ENCODE measurements at places on chromosomes 3 and 15. TPM values are rescaled to one million over a fixed set of nuclear protein-coding genes. Genes with fewer than 3 reads are reported as not detected.

GRCh38 chr3:31247850-31248562 lies 284.7 kb upstream of the STT3B start:
- peak; percentile 30 for DNase-seq

GRCh38 chr3:133830071-133830470 lies 24.5 kb downstream of the SRPRB start:
- DNase-seq: no peak

DNA sequence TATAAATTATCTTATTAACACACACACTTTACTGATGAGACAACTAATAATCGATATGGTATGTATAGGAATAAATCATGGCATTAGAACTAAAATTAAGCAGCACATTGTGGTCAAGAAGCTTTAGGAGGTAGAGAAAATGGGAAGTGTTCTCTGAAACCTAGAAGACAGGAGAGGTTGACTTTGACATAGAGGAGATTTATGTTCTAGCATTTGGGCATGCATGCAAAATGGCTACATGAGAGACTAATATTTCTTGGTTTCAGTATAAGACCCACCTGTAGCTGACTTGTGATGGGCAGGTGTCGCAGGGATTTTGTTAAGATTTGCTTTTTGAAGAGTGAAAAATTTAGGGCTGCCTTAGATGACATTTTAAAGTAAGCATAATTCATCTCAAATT lies 209.7 kb upstream of the POU1F1 start:
- DNase-seq: no peak

Gene PLA2G4E
- total RNA-seq: not detected

DNA sequence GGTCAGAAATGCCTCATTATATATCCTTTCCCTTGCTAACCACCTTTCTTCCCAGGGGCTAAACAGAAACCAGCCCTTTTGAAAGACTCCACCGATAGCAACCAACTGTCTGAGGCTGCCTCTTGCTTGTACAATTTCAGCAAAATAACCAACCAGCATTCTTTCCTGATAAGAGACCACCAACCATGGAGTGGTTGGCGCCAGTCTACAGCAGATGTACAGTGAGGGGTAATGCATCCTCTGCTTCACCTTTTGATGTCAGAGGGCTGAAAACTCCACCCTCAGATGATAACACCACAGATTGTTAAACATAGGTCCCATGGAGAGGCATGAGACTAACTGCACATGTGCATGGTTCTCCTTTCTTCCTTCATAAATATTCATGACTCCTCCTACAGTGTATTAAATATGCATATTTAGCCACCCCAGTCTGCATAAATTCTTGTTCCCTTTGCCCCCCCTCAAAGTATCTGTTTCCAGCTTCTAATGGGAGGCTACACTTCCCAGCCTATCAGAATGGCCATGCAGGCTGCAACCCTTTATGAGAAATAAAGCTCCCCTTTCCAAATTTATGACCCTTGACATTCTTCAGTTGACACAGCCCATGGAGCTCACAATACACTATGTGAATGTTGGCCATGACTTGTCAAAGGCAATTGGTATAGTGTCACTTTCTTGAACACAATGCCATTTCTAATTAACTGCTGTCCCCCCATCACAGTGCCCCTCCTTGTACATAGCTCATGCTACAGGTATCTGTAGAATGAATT lies 48.3 kb downstream of the GABRB3 start:
- no peak for DNase-seq

Gene SMCO1
- total RNA-seq: not detected

- DNase-seq: no peak
Observed at GRCh38 chr15:66462627-66463026, 34.9 kb downstream of the SNAPC5 start.

Gene STRIT1
- total RNA-seq: not detected

GRCh38 chr3:141306276-141306675 lies 62.0 kb upstream of the ZBTB38 start:
- DNase-seq: no peak

Gene DNASE1L3
- total RNA-seq: 1.7 TPM

DNA sequence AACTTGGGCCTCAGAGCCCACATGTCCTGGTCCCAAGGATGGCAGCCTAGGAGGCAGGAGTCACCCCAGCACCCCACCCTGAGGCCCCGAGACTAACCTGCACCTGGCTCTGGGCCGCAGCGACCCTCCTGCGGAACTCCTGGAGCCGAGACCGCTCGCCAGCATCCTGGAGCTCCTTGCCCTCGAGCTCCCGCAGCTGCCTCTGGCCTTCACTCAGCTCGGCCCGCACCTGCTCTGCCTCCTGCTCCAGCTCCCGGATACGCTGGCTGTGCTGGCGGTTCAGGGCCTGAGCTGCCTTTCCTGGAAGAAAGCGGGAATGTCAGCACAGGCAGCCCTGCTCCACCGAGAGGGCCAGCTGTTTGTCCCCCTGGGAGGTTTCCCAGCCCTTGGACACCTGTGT lies 13.2 kb downstream of the KIF7 start:
- no peak for DNase-seq

DNA sequence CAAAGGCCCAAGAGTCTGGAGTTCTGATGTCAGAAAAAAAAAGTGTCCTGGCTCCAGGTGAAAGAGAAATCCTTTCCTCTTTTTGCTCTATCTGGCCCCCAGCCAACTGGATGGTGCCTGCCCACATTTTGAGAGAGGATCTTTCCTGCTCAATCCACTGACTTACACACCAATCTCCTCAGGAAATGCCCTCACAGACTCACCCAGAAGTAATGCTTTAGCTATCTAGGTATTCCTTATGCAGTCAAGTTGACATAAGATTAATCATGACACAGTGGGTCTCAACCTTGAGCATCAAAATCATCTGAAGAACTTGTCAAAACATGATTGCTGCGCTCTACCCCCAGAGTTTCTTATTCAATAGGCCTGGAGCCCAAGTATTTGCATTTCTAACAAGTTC lies 31.2 kb downstream of the STRIT1 start:
- DNase-seq: no peak

DNA sequence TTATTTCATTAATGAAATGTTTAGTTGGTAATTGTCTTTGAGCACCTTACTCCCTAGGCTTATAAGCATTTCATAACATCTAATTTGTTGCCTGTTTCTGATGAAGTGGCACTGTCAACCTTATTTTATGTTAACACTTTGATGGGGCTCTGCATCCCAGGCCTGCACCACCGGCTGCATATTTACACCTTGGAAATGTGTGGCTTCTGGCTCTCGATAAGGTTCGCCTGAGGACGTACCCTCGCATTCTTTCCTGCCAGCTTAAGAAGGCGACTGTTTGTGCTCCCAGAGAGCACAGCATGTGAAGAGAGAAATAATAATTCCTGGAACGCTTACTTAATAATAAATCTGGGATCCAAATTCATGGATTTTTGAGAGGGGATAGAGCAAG lies 763.3 kb upstream of the CFAP20DC start:
- DNase-seq: no peak

DNA sequence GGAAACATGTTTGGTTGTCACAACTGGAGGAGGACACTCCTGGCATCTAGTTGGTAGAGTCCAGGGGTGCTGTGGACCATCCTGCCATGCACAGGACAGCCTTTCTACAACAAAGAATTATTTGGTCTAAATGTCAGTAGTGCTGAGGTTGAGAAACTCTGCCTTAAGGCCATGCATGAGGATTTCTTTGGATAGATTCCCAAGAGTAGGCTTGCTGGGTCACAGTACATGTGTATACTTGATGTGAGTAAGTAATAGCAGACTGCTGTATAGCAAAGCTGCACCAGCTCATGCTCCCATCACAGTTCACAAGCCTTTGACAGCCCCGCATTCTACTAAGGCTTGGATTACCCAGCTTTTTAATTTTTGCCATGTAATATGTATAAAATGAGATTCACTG lies 151.3 kb downstream of the MFSD1 start:
- no peak for DNase-seq

- peak; percentile 97 for DNase-seq
Observed at GRCh38 chr15:67107014-67107812, 41.8 kb downstream of the SMAD3 start.

GRCh38 chr3:34155108-34155507 lies 356.7 kb downstream of the PDCD6IP start:
- DNase-seq: peak; percentile 49

DNA sequence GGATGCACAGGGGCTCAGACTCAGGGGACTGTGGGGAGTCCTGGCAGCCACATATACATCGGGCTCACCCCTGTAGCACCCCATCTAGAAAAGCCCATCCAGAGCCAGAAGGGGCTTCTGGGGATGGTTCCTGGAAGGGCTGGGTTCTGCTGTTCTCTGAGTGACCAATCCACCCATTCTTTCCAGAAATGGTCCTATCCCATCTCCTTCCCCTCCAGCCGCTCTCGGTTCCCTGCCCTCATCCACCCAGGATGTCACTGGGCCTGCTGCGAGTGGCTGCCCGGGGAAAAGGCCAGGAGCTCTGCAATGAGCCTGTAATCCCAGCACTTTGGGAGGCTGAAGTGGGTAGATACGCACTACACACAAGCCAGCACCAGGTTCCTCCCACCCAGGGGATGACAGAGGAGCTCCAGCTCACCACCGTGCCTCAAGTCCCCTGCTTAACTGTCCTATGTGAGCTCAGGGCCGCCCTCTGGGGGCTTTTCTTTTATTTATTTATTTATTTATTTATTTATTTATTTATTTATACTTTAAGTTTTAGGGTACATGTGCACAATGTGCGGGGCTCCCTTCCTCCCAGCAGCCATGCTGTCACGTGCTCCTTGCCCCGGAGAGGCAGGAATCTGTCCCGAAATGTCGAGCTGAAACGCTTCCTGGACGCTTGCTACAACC lies 13.6 kb upstream of the CSK start:
- DNase-seq: peak; percentile 40

Gene ZBTB47
- 19.6 TPM for total RNA-seq

Gene FETUB
- not detected for total RNA-seq

Gene CCR9
- not detected for total RNA-seq

- no peak for DNase-seq
Observed at GRCh38 chr15:70227147-70227546, 129.4 kb upstream of the TLE3 start.

Gene COLQ
- 1.2 TPM for total RNA-seq

DNA sequence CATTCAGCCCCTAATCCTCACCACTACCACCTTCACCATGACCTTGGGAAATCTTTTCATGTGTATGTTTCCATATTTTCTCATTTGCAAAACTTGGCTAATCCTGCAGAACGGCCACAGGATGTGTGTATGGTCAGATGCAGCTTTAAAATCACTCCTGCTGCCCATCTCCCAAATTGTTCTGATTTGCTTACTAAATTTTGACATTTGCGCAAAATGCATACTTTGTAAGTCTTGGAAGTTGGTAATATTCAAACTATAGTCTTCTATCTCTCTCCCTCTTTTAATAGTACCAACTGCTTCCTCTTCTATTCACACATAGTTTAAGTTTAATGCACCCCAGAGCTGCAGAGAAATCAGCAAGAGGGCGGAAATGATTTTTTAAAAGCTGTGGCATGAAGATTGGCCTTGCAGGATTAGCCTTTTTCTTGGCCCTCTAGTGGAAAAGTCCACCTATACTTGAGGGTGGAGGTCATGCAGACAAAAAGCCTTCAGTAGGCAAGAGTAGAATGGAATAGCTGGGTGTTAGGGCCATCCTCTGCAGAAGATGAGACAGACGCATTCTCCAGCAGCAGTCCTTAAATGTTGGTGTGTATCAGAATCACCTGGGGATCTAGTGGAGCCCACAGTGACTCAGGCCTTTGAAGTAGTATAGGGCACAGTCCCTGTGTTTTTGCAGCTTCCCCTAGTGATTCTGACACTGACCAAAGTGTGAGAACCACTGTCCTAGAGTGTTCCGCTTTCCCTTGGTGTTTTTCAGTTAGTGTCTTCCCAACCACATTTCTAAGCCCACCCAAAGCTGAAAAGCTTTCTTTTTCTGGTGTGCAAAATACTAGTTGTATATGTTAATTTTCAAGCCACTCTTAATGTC lies 181.7 kb downstream of the CHST2 start:
- DNase-seq: no peak

DNA sequence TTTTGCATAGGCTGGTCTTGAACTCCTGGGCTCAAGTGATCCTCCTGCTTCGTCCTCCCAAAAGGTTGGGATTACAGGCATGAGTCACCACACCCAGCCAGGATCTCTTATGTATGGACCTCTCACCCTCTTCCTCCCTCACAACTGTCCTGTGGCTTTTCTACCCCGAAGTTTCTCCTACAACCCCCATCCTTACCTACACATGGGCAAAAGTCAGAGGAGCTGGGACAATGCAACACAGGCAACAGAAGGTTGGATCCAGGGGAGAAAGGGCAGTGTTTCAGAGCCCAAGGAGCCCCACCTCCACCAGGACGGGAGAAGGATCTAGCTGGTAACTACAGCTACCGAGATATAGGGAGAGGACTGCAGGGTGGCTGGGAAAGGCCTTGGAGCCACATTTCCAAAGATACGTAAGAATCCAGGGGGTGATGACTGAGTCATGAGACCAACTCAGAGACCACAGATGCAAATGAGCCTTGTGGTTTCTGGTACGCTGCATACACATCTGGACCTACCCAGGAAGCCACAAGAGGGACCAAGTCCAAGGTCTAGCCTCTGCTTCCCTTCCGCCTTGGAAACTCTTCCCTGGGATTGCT lies 13.6 kb downstream of the IGDCC4 start:
- DNase-seq: no peak

Gene LRTM1
- total RNA-seq: not detected

- DNase-seq: no peak
Observed at GRCh38 chr3:13491206-13491974, 11.3 kb downstream of the HDAC11 start.

- DNase-seq: no peak
Observed at GRCh38 chr3:174330303-174330702, 528.8 kb upstream of the NAALADL2 start.

DNA sequence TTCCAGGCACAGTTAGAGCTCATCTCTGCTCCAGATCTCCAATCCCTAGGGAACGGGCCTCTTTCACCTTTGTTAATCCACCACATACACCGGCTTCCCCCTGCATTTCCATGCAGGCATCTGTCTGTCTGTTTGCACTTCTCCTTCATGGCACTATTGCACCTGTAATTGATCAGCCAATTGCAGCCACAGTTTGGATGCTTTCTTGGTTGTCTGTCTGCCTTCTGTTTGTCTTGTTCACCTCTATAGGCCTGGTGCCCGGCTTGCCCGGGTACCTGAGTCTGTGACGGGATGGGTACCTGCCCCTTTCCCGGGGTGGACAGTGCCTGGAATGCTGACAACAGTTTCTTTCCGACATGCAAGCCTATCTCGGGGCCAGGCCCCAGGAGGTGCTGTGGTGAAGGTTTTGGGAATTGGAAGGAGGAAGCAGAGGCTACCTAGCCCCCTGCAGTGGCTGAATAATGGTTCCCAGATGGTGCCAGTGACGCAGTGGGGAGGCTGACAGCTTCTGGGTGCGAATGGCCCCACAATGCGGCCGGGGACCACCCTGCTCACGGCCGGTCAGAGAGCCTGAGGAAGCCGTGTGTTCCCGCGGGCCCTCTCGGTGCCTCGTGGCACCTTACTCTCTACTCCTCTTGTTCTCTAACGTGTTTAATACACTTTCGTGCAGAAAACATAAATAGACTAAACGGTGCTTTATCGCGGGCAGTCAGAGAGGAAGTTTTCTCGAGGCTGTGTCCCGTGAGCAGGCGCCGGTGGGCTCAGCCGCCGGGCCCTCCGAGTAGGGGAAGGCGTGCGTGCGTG lies 31.3 kb upstream of the RAB6B start:
- peak; percentile 37 for DNase-seq

- DNase-seq: no peak
Observed at GRCh38 chr3:153714588-153715290, 406.5 kb upstream of the ARHGEF26 start.

Gene CD86
- total RNA-seq: not detected

Gene TGM5
- not detected for total RNA-seq

Gene CTXN2
- not detected for total RNA-seq

GRCh38 chr15:73978896-73979295 lies 13.2 kb downstream of the STOML1 start:
- DNase-seq: no peak

Measured in dermis blood vessel endothelial cell (primary cell).